ENCODE measurements at places on chromosomes 5 and 9.

- no peak for DNase-seq
Observed at GRCh38 chr5:169296419-169297143, 4.4 kb downstream of the SLIT3 start.

DNA sequence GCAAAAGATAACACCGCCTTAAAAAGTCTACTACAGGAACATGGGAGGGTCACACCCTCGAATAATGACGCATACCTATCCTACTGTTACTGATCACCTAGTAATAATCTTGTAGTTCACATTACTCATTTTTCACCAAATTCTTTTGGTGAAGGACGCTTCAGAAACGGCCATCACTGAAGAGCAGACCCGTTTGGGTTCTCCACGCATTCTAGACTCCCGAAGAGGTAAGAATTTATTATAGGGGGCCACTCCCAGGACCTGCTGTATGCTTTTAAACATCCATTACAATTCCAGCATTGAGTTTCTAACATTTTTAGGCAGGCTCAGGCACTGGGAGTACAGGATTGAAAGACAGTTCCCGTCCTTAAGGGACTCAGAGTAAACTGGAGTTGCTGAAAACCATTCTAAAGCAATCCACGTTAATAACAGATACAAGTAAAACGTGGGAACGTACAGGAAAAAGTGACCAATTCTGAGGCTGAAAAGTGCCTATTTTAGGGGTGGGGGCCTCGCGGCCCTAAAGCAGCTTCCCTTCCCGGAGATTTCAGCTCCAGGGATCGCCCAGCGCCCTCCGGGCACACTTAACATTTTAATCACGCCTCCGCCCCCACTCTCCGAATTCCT is at the start of gene FER:
Gene FER (plus strand): TSS at position 124 of the 627 bp plus-strand sequence. CDS start 50,286 bp downstream, outside the sequence.
- peak; percentile 36 for DNase-seq

- no peak for DNase-seq
Observed at GRCh38 chr5:158153508-158153907, 294.6 kb upstream of the CLINT1 start.

DNA sequence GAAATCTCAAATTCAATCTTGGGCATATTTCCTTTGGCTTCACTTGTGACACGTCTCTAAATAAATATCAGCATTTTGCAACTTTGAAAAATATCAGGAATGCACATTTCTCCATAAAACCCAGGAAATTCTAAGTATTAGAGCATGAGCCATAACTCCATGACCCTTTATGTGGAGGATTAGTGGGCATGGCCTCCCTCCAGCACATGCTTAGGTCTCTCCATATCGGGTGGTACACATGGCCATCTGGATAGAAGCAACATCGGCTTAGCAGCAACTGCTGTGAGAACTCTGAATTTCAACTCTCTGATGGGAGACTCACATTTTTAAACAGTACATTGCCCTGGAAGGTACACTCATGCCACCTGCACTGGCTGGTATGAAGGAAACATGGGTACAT is 73.7 kb upstream of the EGFLAM start:
- no peak for DNase-seq

DNA sequence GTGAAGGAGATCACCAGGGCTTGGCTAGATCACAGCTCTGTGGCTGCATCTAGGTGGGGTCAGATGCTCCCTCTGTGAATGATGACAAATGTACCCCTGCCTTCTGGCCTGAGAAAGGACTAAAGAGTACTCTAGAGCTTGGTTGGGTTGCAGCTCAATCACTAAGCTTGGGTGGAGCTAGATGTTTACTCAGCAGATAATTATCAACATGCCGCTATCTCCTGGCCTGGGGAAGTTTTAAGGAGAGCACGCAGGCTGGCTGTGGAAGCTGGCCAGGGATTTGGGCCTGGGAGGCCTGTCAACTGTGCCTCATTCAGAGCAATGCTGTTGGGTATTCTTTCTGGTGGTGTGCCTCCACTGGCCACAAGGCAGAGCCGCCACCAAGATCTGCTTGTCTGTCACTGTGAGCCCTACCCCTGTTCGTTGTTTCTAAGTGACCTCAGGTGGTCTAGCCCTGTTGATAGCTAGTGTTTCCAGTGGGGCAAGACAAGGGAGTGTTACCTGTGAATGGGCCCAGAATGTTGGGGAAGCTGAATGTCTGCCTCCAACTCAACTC is 181.7 kb downstream of the ADGRV1 start:
- no peak for DNase-seq

GRCh38 chr5:124678922-124679519 is 67.4 kb downstream of the ZNF608 start:
- no peak for DNase-seq

DNA sequence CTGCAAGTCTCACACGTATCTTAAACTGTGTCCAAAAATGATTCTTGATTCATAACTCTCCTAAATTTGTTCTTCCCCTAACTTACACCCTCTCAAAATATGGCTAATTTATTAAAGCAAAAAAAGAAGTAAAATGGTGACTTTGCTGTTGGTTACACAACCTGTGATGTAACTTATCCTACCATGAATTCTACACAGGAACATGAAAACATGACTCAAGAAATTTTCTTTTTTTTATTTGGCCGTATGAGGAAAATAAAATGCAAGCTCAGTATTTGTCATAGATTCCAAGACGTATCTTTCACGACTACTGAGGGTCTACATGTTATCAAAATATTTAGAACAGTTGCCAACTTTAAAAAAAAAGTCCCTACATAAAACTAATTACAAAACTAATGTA is 9.2 kb downstream of the LIFR start:
- no peak for DNase-seq

DNA sequence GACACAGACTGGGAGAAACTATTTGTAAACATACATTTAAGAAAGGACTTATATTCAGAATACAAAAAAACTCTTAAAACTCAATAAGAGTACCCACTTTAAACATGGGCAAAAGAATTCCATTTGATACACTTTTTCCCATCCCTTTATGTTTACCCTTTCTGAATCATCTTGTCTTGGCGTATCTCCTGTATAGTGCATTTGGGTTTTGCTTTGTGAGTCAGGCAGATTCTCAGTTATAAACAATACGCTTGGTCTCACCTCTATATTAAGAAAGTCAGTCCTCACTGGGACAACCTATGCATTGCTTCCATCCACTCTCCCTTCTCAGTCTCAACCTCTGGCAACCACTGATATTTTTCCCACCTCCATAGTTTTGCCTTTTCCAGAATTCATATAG is 27.3 kb upstream of the ADAMTS6 start:
- DNase-seq = no peak

DNA sequence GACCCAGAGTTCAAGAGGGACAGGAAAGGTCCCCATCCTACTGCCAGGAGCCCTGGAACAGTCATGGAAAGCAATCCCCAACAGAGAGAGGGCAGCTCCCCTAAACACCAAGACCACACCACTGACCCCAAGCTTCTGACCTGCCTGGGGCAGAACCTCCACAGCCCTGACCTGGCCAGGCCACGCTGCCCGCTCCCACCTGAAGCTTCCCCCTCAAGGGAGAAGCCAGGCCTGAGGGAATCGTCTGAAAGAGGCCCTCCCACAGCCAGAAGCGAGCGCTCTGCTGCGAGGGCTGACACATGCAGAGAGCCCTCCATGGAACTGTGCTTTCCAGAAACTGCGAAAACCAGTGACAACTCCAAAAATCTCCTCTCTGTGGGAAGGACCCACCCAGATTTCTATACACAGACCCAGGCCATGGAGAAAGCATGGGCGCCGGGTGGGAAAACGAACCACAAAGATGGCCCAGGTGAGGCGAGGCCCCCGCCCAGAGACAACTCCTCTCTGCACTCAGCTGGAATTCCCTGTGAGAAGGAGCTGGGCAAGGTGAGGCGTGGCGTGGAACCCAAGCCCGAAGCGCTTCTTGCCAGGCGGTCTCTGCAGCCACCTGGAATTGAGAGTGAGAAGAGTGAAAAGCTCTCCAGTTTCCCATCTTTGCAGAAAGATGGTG is 31.6 kb downstream of the CD180 start:
- no peak for DNase-seq

GRCh38 chr5:127925916-127926315 is 157.7 kb upstream of the SLC12A2 start:
- DNase-seq = no peak

DNA sequence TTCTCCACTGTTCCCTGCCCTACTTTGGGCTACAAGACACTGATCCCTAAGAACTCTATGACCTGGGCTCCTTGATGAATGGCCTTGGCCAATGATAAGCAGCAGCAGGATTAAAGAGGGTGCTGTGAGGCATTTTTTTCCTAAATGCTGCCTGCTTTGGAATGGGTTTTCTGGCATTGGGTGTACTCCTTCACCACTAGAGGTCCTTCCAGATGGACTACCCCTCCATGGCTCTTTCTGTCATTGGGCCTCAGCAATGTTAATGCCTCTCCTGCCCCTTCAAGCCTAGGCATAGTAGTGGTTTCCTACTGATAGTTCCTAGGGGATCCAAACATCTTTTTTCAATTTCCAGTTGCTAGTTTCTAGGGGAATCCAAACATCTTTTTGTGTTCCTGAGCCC is 319.3 kb upstream of the RPS23 start:
- DNase-seq = no peak

DNA sequence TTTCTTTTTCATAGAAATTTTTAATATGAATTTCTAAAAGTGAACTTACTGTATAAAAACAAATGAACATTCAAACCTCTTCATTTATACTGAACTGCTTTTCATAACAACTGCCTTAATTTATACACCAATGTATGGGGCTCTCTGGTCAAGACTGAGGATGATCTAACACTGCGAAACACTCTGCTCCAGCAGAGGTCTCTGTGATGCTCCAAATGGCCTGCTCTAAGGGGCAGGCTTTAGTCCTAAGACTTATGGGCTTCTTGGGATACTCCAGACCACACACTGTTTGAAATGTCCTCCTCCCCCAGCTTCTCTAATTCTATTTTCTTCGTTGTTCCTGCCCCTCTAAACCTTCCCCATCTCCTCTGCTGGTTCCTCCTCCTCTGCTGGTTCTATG is 58.5 kb downstream of the LIFR start:
- DNase-seq = no peak

DNA sequence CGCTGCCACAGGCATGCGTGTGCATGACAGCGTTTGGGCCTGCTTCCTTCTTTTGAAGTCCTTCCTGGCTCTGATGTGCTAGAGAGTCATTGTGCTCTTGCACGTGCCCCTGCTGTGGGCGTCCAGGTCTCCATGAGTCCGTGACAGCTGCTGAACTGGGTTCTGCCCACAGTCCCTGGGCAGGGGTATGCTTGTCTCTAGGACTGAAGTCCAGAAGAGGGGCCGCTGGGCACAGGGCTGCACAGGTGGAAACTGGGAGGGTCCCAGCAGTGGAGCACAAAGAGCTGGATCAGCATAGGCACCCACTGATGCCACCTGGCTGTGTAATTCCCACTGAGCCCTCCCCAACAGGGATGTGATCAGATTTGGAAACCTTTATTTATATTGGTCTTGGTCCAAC is 169.4 kb downstream of the IRX2 start:
- DNase-seq = no peak

- no peak for DNase-seq
Observed at GRCh38 chr5:150544611-150545219, 36.8 kb downstream of the NDST1 start.

Measured in right renal pelvis (tissue), 4 donors.